NCI-H510A treated with DMSO at 0.1 percent for 48 hours (cell line): ENCODE measurements at places on chromosomes 16 and 17.

DNA sequence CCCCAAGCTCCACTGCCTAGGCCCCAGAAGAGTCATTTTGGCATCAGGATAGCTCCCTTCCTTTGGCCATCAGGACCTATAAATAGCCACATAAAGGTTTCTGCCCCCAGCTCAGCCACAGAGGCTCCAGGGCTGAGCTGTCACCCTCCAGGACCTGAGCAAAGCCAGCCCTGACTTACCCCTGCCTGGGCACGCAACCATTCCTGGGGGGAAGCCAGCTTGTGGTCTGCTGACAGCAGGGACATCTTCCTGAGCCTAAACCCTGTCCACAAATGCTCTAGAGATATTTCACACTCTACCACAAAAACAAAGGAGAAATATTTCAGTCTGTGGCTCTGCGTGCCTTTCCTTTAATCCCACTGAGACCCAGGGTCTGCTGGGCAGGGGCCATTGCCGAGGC, 123.7 kb upstream of the CCL2 start:
- no peak for DNase-seq

DNA sequence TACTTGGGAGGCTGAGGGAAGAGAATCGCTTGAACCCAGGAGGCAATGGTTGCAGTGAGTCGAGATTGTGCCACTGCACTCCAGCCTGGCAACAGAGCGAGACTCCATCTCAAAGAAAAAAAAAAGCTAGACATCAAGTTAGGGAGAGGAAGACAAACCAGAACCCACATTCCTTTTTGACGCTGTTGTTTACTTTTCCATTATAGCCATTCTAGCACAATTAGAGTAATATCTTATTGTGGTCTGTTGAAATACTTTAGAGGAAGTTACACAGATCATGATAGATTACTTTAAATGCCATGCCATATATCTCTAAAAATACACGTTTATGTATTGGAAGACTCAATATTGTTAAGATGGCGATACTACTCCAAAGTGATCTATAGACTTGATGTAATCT, 16.5 kb upstream of the ABCC1 start:
- no peak for DNase-seq

DNA sequence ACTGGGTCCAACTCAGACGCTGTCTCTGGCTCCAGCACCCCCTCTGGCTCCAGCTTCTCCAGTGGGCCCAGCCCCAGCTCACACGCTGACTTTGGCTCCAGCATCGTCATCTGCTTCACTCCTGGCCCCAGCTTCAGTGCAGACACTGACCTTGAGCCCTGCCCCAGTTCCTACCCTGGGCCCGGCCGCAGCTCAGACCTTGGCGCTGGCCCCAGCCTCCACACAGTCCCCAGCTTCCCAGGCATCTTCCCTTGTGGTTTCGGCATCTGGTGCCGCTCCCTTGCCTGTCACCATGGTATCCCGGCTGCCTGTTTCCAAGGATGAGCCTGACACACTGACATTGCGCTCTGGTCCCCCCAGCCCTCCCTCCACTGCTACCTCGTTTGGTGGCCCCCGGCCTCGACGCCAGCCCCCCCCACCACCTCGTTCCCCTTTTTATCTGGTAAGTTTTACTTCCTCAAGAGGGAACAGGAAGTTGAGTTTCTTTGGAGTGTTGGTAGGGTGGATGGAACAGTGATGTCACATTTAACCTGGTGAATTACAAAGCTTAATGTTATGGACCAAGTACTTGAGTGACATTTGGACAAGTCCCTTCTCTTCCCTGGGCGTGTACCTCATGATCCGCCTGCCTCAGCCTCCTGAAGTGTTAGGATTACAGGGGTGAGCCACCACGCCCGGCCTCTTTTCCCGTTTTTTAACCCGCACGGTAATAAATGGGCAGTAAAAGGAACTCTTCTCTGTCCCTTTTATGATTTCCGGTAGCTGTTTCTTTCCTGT, 23.4 kb upstream of the PHKG2 start:
- DNase-seq = no peak

GRCh38 chr17:27778183-27778582, 22.1 kb downstream of the NOS2 start:
- DNase-seq = no peak

GRCh38 chr17:36726199-36726598, 124.8 kb downstream of the MRM1 start:
- no peak for DNase-seq

DNA sequence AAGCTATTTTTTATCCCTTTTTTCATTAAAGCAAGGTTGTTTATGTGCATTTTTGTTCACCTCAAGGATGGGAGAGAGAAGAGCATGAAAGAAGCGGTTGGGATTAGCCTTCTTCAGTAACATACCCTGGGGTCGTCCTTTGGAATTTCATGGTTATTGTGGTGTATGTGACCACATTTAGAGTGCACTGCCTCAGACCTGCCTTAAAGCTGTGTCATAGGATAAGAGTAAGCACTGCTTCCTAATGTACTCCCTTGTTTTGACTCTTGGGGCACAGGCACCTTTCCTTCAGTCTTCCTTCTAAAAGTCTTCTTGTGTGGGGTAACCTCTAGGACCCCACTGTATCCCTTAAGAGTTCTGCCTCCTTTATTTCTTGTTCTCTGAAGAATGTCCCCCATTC, 28.9 kb downstream of the TNRC6A start:
- DNase-seq = no peak

- DNase-seq = no peak
These were observed 433.3 kb downstream of the CA10 start for GRCh38 chr17:51725185-51725584.

GRCh38 chr17:20823905-20824304, 218.9 kb downstream of the USP22 start:
- DNase-seq = no peak

GRCh38 chr16:81273223-81273950, 34.9 kb downstream of the BCO1 start:
- DNase-seq = no peak

DNA sequence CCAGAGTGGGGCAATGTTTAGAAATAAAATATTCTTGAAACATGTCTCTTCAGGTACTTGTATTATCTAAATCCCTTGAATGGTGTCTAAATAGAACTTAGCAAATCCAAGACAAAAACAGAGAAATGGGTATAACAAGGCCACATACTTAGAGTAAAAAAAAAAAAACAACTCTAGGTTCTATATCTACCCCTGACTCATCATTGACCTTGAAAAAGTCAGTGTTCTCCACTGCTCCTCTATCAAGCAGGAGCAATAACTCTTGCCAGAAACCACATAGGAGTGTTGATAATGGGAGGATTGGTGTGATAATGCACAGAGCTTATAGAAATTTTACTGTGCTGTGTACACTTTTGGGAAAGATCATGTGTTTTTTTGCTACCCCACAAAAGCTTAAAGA, 296.6 kb upstream of the PMFBP1 start:
- DNase-seq = no peak

GRCh38 chr16:81925016-81925415, 86.3 kb downstream of the SDR42E1 start:
- no peak for DNase-seq

- no peak for DNase-seq
These were observed 47.2 kb downstream of the PDPK1 start for GRCh38 chr16:2584729-2585650.

DNA sequence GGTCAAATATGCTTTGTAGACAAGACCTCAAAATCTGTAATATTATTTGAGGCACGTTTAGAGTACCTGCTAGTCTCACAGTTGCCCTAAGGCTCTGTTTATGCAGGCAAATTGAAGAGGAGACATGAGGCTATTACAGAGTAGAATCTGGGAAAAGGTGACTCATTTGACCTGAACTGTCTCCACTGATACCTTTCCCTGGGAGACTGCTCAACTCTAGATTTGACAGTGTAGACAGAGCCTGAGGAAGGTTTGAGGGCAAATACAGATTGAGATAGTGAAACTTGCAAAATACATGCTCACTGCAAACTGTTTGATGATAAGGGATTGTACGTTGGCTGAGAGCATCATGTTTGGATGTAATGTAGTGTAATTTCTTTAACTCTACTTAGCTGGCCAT, 1266.6 kb upstream of the CDH8 start:
- DNase-seq = no peak

GRCh38 chr16:50797456-50797855, 55.6 kb downstream of the CYLD start:
- DNase-seq = no peak

DNA sequence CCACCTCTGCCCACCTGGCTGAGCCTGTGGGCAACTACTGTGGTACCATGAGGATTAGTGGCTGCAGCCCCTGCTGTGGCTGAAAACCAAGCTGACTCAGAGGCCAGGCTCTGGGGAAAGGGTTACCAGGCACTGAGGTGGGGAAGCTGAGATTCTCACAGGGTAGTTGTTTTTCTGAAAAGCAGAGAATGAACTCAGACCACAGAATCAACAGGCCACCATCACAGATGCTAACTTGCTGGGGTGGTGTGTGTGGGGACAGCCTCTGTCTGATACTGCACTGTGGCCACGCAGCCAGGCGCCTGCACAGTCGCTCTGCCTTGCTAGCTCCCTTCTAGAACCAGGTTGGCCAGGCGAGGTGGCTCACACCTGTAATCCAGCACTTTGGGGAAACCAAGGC, 28.8 kb downstream of the NPLOC4 start:
- no peak for DNase-seq

DNA sequence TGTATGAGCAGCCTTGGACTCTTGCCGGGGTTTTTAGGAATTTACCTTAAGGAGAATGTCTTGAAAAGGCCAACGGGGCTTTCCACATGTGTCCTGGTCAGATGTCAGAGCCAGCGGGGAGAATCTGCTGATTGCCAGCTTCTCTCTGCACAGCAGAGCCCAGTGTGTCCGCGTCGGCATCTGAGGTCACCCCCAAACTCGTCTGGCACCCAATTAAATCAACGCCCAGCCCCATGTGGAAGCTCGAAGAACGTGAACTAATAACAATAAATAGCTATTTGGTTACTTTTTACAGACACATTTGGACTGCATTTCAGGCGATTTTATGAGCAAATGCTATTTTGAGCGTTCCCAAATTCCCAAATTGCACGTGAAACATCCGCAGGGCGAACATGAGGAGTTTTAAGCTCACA, 303.5 kb downstream of the FOXL1 start:
- no peak for DNase-seq

GRCh38 chr17:9290226-9290613, 268.9 kb downstream of the NTN1 start:
- DNase-seq = no peak

DNA sequence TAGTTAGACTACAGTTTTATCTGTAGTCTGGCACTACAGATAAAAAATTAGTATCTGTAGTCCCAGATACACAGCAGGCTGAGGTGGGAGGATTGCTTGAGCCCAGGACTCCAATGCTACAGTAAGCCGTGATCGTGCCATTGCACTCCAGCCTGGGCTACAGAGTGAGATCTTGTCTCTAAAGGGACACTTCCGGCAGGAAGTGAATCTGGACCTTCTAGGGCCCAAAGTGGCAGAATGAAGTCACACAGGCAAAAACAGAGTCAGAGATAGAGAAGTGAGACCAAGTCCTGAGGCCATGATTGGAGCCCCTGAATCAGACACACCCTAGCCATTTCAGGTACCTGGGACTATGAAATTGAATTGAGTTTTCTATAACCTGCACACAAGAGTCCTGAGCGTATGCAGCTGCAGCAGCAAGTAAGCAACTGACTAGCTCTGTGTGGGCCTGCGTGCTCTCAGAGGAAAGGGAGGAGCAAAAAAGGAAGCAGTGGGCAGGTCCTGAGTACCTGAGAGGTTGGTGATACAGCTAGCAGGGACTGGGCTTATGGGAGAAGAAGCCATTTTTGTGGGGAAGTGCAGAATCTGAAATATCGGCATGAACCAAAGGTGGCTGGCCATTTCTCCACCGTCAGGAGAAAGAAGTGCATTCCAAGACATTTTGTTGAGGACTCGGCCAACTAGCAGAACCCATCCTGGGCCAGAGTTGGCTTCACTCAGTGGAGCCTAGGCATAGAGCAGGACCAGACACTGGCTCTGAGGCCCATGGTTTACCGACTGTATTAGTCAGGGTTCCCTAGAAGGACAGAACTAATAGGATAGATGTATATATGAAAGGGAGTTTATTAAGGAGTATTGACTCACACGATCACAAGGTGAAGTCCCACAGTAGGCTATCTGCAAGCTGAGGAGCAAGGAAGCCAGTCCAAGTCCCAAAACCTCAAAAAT, 27.2 kb upstream of the BRD7 start:
- no peak for DNase-seq

- DNase-seq = no peak
These were observed 88.1 kb upstream of the ASIC2 start for GRCh38 chr17:33381201-33381600.

DNA sequence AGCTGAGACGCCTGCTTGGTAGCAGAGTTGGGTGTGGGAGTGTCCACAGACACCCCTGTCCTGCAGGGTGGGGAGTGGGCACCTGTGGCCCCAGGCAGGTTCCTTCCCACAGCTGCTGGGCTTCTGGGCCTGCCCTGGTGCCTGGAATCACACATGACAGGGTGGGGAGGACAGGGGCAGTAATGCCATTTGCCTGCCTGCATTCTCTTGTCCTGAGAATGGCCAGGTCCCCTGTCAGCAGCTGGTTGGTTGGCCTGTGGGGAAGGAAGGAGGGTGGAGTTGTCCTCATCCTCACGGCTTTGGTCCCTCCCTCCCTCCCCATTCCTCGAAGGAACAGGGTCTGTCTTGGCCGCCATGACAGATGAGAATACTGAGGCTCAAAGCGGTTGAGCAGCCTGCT, 5.2 kb downstream of the PRSS53 start:
- no peak for DNase-seq

- no peak for DNase-seq
These were observed 16.6 kb upstream of the MLYCD start for GRCh38 chr16:83882163-83882885.

DNA sequence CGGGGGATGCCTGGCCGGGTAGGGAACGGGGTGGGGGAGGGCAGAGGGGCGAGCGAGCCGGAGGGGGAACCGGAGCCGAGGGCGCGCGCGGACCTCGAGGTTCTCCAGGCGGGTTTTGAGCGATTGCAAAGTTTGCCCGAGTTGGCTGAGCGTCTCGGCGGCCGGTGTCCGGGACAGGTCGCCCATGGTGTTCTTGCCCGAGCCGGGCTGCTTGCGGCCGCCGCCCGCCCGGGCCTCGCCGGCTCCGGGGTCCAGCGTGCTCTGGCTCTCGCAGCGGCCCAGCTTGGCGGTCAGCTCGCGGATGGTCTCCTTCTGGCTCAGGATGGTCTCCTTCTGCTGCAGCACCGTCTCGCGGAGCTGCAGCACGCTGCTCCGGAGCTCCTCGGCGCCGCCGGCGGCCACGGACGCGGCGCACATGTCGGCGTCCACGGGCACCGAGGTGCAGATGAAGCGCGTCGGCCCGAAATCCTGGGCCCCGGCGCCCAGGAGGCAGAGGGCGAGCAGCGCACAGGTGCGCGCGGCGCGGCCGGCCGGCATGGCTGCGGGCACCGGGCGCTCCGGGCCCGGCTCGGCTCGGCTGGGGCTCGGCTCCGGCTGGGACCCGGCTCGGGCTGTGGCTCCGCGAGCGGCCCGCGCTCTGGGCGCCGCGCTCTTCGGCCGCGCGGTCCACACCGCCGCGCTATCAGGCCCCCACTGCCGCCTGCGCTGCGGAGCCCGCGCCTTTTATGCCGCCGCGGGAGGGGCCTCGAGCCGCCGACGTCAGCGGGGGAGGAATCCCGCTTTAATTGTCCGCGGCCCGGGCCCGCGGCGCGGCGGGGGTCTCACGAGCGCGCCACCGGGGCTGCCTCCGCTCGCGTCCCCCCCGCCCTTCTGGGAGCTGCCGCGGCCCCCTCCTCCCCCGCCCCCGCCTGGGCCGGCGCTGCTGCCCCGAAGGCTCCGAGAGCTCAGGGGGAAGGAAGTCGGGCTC, at the start of gene NPTX1:
Gene NPTX1 (minus strand): TSS at position 698 of the 967 bp plus-strand sequence. CDS start 161 bp downstream, at position 537.
- DNase-seq = peak; percentile 59
